ENCODE measurements at places on chromosomes 16 and 17.

- DNase-seq: no peak
These were observed 1.0 kb downstream of the MGRN1 start for GRCh38 chr16:4625560-4626159.

DNA sequence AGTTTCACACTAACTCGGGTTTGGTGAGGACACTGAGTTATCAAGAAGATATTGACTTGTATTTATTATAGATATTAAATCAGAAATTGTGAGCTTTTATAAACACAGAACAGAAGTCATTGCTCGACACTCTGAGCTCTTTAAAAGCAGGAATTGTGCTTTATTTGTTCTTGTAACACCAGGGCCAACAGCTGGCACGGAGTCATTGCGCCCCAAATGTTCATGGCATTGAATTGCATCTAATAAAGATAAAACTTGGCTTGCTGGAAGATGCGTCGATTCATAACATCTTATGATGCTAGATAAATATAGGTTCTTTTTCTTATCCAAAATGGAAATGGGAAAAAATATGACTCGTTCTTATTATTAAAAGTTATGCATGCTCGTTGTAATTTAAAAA lies 11.8 kb upstream of the MLYCD start:
- no peak for DNase-seq

DNA sequence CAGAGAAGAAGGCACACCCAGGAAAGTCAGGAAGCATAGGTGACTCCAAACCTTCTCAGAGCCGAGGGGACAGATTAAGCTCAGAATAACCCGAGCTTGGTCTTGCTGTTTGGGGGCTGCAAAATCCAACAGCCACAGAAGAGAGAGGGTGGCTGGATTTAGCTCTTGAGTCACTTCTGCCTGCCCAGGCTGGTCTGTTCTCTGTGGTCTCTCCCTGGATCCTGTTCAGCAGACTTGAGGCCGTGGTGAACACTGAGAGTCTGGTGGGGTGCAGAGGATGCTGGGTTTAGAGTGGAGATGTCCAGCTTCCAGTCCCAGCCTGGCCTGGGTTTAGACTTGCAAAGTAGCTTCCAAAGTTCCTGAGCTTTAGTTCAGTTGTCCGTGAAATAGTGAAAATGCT lies 8.8 kb downstream of the SLC26A11 start:
- no peak for DNase-seq

- DNase-seq: peak; percentile 81
These were observed 1.8 kb upstream of the RHBDF1 start for GRCh38 chr16:74051-74746.

DNA sequence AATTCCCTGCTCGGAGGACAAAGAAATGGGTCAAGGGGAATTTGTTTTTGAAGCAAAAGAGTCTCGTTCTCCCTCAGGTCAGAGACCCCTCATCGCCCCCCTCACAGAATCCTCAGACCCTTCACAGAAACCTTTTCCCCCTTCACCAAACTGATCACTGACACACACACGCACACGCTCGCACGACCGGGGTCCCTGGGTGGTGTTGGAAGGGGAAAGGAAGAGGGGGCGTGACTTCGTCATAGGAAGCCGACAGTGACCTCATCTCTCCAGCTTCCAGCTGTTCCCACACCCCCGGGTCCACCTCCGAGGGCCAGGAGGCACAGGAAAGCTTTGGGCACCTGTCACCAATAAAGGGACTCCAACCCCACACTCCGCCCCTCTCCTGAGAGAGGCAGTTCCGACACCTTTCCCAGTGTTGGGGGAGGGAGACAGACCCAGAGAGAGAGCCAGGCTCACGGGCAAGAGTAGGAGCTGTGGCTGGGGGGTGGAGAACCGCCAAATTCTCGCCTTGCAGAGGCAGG lies 1.2 kb downstream of the ASGR1 start:
- peak; percentile 48 for DNase-seq

GRCh38 chr16:81647527-81647926 lies 131.6 kb upstream of the PLCG2 start:
- peak; percentile 86 for DNase-seq

DNA sequence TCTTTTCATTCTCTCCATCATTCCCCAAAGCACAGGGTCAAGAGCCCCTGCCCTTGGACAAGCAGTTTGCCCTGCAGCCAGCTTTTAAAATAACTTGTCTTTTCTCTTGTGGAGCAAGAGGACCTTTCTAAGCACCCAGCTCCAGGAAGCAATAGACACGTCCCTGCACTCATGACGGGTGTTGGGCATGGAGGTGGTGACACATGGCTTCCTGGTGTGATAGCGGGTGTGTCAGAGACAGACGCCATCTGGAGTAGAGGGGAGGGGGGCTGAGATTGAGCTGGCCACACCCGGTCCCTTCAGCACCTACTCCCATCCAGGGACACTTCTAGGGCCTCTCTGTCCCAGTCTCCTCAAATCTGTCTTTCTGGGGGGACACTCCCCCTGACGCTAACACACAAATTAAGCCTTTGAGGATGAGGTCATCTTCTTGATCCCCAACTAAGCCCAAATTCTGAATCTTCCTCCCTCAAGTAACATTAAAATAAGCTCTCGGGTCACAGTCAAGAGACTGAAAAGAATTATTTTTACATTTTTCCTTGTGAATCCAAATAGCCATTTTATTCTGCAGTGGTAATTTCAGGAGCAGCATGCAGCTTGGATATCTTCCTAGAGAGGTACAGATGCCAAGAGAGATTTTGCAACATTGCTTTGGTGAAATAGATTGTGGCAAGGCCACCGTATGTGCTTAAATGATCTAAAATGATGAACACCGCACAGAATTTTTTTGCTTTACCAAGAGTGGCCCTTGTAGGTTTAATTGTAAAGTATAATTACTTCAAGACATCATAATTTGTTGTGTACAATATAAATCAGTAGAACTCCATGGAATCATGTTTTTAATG lies 216.6 kb upstream of the IRX3 start:
- no peak for DNase-seq

DNA sequence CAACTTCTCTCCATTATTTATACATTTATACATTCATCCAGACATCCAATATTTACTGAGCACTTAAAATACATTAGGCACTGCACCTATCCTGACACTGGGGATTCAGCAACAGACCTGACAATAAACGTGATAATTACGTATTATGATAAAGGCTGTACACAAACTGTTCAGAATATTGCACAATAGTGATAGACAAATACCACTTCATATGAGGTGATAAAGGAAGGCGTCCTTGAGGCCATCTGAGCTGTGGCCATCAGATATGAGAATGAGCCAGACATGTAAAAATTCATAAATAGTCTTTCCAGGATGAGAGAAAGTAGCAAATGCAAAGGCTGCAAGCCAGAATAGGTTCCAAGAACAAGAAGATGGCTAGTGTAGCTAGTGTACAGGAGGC lies 8.6 kb downstream of the USP32 start:
- DNase-seq: no peak

DNA sequence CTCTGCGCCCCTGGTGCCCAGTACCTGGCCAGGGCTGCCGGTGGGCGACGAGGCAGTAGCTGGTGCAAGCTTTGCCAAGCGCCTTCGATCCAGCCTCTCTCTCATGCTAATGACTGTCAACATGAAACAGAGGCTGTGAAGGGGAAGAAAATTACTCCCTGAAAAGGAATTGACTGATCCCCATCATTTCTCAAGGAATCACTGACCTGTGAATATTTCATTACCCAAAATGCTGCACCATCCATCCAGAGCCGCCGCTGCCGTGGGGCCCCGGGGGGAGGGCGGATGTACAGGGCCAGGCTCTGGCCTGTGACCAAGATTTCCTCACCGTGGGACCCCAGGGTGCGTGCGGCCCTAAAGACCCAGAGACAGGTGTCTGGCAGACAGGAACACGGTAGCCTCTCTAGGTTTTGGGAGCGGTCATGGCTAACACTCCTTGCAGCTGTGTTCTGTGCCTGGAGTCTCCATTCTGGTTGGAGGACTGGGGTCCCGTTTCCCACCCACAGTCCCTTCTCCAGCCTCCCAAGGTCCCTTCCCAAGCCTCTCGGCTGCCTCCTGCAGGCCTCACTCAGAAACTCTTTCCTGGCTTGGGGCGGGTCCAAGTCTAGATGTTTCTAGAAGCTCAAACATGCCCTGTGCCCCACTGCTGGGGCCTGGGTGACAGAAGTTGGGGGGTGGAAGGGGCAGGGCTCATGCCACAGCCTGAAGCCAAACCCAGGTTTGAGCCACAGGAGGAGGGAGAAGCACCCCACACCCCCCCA lies 73.3 kb downstream of the ENGASE start:
- DNase-seq: no peak

DNA sequence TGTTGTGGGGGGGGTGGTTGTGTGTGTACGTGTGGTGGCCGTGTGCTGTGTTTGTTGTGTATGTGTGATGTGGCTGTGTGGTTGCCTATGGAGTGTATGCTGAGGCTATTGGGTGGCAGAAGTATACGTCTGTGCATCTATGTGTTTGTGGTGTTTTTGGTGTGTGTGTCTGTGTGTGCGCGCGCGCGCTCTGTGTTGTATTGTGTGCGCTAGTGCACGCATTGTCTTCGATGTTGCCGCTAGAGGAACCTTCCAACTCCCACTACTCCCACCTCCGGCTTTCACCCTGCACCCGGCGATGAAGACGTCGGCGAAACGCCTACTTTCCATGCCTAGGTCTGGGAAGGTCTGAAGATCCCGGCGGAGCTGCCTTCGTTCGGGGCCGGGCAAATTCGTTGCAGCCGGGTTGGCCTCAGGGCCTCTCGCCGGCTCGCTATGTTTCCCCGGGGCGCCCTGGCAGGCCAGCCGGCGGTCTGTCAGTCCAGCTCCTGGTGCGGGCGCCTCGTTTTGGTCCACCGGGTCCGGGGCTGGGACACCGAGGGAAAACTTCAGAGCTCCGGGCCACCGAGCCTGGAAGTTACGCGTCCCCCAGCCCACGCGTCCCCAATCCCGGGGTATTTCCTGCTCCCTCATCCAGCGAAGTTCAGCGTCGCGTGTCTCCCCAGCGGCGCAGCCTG lies 5.2 kb upstream of the DLX4 start:
- peak; percentile 65 for DNase-seq

GRCh38 chr17:78072961-78073360 lies 55.6 kb downstream of the TMC6 start:
- DNase-seq: no peak

GRCh38 chr17:43940630-43941029 lies 1.6 kb downstream of the PPY start:
- peak; percentile 74 for DNase-seq

- DNase-seq: no peak
These were observed 9.5 kb upstream of the MRPL12 start for GRCh38 chr17:81693509-81694210.

GRCh38 chr17:4229627-4230541 lies 33.9 kb downstream of the ANKFY1 start:
- DNase-seq: peak; percentile 88

DNA sequence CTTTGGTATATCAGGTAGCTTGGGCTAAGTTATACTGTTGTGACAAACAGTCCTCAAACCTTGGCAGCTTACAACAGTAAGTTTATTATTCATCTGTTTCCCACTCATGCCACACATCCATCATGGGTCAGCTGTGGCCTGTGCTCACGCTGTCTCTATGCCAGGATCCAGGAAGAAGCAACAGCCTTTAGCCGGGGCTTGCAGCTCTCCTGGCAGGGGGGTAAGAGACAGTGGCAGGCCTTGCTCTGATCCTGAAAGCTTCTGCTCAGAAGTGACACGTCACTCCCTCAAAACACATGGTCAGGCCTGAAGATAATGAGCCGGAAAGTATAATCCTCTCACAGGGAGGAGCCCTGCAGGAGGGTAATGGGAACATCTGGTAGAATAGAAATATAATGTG lies 377.6 kb downstream of the CPPED1 start:
- DNase-seq: peak; percentile 32

DNA sequence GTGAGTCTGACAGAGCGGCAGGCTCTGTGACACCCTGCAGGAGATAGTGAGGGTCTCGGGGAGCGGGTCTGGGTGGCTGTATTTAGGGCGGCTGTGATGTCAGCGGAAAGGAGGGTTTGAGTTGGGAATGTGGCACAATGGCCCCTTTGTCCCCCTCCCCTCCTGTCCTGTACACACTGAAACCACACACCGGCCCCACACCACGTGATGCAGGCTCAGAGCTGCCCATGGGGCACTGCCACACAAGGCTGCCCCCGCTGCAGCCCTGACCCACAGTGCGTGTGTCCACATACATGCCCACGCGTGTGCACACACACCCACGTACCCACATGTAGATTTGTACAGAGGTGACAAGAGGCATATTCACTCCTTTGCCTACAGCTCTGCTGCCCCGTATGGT lies 15.3 kb downstream of the SGCA start:
- no peak for DNase-seq

- peak; percentile 84 for DNase-seq
These were observed 596 bp downstream of the UNKL start for GRCh38 chr16:1413684-1414531.

GRCh38 chr17:559551-560431 lies 154.8 kb downstream of the VPS53 start:
- no peak for DNase-seq

- peak; percentile 15 for DNase-seq
These were observed 1.1 kb downstream of the MAPT start for GRCh38 chr17:45895304-45895968.

GRCh38 chr17:51166987-51167931 lies 1.0 kb downstream of the NME2 start:
- peak; percentile 80 for DNase-seq

DNA sequence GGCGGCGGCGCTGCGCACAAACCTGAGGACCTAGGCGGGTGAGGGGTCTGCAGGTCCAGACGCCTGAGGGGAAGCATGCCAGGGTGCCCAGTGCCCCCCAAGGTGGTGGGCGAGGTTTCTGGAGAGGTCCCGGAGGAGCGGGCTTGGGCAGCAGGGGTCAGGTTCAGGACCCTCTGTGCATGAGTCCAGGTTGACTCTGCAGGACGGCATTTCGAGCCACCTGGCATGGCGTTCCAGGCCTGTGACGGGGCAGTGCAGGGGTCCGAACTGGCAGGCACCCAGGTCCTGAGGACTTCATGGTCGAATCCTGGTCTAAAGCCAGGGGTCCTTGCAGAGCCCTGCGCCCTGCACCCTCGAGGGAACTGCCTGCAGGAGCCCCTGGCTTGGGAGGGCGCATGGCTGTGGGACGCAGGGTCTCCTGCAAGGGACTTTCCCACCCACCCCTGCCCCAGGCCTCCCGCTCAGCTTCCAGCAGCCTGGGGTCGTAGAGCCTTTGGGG lies 3.5 kb downstream of the SLC16A3 start:
- no peak for DNase-seq

Measured in ELF-1 (cell line).